ENCODE measurements at places on chromosomes 5 and 9.

GRCh38 chr5:40271476-40271875, 408.2 kb upstream of the PTGER4 start:
- DNase-seq = no peak

DNA sequence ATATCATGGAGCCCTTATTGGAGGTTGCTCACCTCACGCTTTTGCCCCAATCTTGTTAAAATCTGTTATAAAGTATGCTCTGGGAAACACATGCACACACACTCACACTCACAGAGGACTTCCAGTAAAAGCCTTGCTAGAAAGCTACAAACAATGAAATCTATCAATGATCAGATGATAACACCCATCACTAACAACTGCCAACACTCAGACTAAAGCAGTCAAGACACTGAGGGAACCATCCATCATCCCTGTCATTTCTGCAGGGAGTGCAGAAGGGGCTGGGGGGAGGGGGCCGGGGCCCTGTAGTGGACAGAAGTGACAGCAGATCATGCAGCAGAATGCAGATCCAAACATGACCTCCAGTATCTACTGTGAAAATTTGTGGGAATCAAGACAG, 179.1 kb downstream of the AOPEP start:
- no peak for DNase-seq

DNA sequence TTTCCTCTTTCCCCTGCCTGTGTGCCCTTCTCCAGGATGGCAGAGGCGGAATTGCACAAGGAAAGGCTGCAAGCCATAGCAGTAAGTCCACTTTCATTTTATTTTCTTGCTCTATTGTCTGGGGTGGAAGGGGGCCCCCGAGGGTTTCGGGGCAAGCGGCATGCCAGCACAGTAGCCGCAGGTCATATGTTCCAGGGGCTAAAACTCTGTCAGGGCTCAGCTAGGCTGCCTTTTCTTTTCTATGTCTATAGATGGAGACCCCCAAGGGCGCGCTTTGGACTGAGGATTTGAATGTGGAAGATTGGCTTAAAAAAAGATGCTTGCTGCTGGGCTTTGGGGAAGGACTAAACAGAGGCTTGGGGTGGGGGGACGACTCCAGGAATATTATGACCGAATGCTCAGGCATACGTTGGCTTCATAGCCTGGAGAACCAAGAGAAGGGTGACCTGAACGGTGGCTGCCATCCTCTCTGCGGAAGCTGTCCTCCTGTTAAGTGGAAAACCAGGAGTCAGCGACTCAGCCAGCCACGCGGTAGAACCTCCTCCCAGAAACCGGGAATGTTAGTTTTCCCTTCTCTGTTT, 545 bp downstream of the PALM2AKAP2 start:
- no peak for DNase-seq

- no peak for DNase-seq
Measured at GRCh38 chr5:131795228-131795627, 1.6 kb downstream of the FNIP1 start.

DNA sequence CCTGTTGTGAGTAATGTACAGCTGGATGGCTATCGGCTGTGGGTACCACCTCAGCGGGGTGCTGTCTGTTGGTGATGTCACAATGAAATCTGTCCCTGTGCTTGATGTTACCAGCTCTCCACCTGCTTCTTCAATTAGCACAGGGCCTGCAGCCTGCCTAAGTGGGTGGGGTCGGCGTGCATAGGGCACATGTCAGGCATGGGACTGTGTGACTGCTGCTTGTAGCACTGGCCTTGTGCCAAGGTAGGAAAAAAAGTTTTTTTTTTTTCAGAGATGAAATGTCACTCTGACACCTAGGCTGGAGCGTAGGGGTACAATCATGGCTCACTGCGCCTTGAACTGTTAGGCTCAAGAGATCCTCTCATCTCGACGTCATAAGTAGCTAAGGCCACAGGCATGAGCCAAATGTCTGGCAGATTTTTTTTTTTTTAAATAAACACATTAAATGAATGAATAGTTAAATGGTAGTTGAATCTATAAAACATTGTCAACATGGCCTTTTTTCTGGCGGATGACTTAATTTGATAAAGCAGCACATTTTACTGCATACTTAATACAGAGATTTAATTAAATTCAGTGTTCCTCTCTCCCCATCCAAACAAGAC, 222.5 kb downstream of the NXNL2 start:
- DNase-seq = no peak

GRCh38 chr9:2477755-2478154, 143.8 kb upstream of the VLDLR start:
- no peak for DNase-seq

GRCh38 chr5:157867751-157868387, 8.9 kb upstream of the CLINT1 start:
- no peak for DNase-seq

- no peak for DNase-seq
Measured at GRCh38 chr5:170541146-170541769, 37.4 kb downstream of the KCNIP1 start.

GRCh38 chr5:87383216-87383615, 29.5 kb downstream of the CCNH start:
- no peak for DNase-seq

- no peak for DNase-seq
Measured at GRCh38 chr9:137626464-137626863, 7.7 kb downstream of the EHMT1 start.

- DNase-seq = no peak
Measured at GRCh38 chr9:99126312-99126711, 21.4 kb downstream of the TGFBR1 start.

GRCh38 chr5:171418982-171419687, at the start of gene FGF18:
Gene FGF18, plus strand, starts transcription at chr5:171419647. Its CDS starts 553 bp downstream, at chr5:171420200.
- DNase-seq = peak; percentile 27

DNA sequence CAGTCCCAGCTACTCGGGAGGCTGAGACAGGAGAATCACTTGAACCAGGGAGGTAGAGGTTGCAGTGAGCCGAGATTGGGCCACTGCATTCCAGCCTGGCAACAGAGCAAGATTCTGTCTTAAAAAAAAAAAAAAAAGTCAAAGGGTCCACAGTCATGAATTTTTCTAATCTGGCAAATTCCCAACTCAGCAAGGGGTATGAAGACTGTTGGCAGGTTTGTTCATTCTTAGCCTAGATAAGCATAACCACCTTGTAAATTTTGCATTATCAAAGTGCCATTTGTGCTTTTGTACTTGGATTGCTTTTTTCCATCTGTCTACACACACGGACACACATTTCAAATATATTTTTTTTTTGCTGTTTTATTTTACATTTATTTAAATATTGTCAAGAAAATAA, 299.8 kb upstream of the NUDT12 start:
- DNase-seq = no peak

DNA sequence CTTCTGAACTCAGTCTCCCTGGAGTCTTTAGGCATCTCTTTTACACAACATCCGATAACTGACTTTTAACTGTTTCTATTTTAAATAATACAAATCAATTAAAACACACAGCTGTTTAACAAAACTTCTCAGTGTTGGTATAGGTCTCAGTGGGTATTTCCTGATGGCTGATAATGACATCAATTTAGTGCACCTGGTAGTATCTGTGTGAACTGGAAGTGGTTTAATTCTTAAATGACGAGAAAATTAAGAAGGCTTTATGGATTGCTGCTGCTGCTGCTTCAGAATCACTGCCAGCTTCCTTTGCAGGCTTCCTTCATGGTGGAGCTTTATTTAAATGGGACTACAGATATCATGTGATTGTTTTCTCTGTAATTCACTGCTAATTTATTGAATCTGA, 92.3 kb downstream of the RPS23 start:
- DNase-seq = no peak

- DNase-seq = no peak
Measured at GRCh38 chr5:53671447-53671846, 111.0 kb downstream of the NDUFS4 start.

DNA sequence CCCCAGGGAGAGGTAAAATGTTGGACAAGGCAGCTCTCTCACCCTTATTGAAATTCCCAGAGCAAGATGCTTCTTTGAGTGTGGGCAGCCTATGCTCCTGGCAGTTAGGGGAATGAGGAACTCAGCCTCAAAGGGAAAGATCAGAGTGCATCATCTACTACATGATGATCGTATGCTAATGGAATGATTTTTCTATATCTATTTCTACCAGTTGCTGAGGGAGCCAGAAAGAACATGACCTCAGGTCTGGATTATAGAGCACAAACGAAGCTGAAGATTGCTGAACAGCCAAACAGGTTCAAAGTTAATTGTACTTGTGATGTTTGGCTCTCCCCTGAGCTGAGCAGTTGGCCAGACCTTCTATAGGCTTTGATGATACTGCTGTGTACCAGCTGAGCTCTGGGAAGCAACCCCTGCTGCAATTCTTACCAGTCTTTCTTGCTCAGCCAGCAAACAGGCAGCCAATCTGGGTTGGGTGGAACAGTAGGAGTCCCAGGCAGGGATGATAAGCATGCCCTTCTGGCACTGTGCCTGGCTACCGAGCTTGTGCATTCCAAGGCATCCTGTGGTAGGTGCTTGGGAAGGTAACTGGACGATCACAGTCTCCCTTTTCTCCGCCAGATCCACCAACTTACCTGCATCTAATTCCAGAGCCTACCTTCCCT, 10.3 kb upstream of the FBXL7 start:
- DNase-seq = no peak

DNA sequence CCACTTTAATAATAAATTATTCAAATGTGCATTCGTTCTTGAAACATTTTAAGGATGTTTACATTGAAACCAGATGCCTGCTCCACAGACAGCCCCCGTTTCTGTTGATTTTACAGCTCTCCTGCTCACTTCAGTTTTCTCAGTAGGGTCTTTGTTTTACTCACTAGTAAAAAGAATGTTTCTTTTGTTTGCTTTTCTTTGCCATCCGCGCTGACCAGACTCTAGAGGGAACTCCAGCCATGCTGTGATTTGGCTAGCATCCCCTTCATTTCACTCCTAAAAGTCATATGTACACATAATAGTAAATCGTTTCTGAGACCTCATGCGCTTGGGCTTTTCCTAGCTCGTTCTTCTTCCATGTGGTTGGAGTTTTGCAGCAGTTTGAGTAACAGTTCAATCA, 28.7 kb upstream of the PALM2AKAP2 start:
- DNase-seq = no peak

- DNase-seq = no peak
Measured at GRCh38 chr5:59709846-59710245, 183.7 kb downstream of the PDE4D start.

- DNase-seq = no peak
Measured at GRCh38 chr5:123093601-123094236, 4.7 kb downstream of the PRDM6 start.

DNA sequence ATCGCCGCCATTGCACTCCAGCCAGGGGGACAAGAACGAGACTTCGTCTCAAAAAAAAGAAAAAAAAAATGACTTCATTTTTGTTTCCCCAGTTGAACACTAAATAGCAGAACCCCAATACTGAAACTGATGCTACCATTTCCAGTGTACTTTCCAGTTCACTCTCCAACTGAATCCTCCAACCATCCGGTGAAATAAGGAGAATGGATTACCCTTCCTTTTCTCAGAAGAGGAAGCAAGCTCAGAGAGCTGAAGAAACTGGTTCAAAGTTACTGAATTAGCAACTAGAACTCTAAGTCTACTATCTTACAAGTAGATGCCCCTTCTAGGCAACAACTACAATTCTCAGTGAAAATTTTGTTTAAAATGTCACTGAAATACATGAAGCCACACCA, 3.9 kb downstream of the FAM13B start:
- no peak for DNase-seq

DNA sequence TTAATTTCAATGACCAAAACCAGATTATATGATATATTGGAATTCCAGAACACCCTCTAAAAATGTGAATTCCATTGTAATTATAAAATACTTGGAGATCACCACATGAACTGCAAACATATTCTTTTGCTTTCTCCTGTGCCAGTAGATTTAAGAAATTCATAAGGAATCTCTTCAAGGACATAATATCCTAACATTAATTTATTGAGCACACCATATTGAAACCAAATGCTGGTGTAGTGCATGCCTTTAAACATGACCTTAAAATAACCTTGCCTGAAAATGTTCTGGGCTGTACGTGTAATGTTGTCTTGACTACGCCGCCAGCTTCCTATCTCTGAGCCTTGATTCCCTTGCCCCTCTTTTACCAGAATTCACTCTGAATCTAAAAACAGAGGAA, 205.0 kb upstream of the ACTBL2 start:
- no peak for DNase-seq

DNA sequence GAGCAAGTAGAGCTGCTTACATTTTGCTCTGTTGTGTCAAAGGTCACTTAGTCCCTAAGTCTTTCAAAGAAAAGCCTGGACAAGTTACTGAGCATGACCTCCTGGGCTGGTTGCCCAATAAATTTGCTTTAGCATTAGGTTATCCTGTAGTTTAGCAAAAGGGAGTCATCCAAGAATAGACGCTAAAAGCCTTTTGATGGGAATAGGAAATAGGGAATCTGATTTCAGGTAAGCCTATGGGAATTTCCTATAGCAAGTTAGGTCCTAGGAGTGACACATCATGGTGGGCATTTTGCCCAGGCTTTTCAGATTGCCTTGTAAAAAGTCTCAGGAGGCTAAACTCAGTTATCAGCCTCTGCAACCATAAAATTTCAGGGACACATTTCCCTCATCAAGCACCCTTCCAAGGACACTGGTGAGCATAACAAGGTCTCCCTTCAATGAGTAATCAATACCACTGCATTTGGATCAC, 67.6 kb upstream of the RANBP3L start:
- DNase-seq = no peak

GRCh38 chr9:70557661-70558369, 143.4 kb upstream of the KLF9 start:
- DNase-seq = no peak

- DNase-seq = no peak
Measured at GRCh38 chr5:51829691-51830090, 446.4 kb downstream of the ISL1 start.

DNA sequence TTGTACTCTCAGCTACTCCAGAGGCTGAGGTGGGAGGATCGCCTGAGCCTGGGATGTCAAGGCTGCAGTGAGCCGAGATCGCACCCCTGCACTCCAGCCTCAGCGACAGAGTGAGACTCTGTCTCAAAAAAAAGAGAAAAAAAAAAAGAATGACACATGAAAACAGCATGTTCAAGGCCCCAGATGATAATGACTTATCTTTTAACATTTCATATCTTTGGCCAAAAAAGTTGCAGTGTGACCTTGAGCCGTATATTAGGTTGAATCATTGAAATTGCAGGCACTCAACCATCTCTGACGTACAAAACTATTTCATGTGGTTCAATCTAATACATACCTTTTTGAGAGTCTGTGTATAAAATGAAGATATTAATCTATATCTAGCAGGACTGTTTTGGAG, 79.1 kb upstream of the CPEB4 start:
- no peak for DNase-seq

- no peak for DNase-seq
Measured at GRCh38 chr9:90598191-90598590, 44.4 kb downstream of the DIRAS2 start.

GRCh38 chr9:83197591-83197990, 134.6 kb upstream of the RASEF start:
- no peak for DNase-seq

DNA sequence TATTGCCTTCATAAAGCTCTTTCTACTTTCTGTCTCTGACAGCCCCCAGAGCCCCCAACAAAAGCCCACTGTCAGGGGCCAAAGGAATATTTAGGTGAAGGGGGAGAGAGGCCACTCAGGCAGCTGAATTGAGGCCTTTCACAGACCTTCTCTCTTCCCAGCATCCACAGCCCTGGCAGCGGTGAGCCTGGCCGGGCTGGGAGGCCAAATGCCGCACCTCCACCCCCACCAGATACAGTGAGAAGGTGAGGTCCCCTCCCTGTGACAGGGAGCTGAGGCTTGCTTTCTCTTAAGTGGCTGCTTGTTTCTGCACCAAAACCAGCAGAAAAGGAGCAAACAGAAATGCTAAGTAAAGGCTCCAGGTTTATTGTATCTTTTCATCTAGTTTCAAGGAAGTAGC, 168.1 kb downstream of the ROR2 start:
- no peak for DNase-seq

- DNase-seq = no peak
Measured at GRCh38 chr9:70362952-70363351, 51.5 kb downstream of the KLF9 start.

Measured in effector memory CD8-positive, alpha-beta T cell (primary cell).